Stimulated activated CD4-positive, alpha-beta T cell treated with anti-CD3 and anti-CD28 coated beads, Interleukin-1b, Interleukin-23, amount 100 ng/mL, for 1 hour (primary cell): ENCODE measurements at places on chromosomes 7 and 10.

DNA sequence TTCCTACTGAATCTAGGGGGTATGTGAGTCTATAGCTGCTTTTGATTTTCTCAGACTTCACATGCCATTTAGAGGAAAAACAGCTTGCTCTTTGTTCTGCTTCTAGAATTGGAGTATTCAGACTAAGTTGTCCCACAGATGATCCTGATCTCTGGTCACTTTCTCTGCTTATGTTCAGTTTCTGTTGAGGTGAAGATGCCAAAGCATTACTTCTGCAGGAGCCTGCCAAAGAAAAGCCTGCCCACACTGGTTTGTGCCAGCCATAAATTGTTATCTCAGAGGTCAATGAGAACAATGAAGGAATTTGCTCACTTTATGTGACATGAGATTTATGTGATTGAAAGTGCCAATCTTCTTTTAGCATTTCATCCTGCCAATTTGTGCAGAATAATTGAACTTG lies 163.6 kb downstream of the CDK14 start:
- DNase-seq = no peak

- no peak for DNase-seq
Measured at GRCh38 chr10:75062506-75063299, 48.8 kb upstream of the SAMD8 start.

GRCh38 chr7:1663223-1663622 lies 6.9 kb upstream of the ELFN1 start:
- DNase-seq = no peak

DNA sequence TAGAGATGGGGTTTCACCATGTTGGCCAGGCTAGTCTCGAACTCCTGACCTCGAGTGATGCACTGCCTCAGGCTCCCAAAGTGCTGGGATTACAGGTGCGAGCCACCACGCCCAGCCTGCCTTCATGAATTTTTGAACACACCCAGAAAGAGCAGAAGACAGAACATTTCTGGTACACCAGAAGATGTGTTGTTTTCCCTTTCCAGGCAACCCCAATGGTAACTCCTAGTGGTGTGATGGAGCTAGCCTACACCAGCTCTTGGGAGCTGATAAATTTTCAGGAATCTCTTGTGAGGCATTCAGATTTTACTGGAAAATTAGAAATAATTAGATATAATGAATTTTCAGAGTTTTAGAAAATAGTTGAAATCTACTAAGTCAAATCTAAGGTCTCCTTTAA lies 904 bp upstream of the CCDC7 start:
- DNase-seq = no peak

DNA sequence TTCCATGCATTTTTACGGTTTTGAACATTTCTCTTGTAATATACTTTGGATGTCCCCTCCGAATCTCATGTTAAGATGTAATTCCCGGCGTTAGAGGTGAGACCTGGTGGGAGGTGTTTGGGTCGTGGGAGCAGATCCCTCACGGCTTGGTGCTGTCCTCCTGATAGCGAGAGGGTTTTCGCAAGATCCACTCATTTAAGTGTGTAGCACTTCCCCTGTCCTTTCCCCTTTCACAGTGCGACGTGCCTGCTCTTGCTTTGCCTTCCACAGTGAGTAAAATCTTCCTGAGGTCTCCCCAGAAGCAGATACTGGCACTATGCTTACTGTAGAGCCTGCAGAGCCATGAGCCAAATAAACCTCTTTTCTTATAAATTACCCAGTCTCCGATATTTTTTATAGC lies 6.6 kb downstream of the GPR141 start:
- DNase-seq = no peak

GRCh38 chr10:6753644-6754043 lies 173.6 kb upstream of the PRKCQ start:
- no peak for DNase-seq
